Vagina (tissue), 2 donors: ENCODE measurements at places on chromosomes 3 and 15. TPM values are rescaled to one million over a fixed set of nuclear protein-coding genes. Genes with fewer than 3 reads are reported as not detected.

DNA sequence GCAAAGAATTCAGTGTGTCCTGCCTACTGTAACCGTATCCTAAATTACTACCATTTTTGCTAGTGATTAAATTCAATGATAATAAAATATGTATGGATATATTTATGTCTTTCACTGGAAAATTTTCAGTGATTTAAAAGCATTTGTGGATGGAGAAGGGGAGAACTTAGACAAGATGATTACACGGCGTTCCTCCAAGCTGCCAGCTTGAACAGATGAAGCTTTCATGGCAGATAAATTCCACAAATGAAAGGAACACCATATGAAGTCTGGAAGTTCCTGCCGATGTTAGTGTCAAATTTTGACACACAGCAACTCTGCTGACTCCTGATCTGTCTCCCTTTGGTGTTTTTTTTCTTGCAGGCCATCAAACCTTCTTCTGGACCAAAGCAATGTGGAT, 364.7 kb downstream of the EPHA3 start:
- H3K4me1 ChIP-seq: no peaks in the 10 kb centered on the region
- H3K4me3 ChIP-seq: no peak overlapping the region
- no peaks in the 10 kb centered on the region for H3K27me3 ChIP-seq
- no peak for DNase-seq
- H3K36me3 ChIP-seq: no peaks in the 10 kb centered on the region

DNA sequence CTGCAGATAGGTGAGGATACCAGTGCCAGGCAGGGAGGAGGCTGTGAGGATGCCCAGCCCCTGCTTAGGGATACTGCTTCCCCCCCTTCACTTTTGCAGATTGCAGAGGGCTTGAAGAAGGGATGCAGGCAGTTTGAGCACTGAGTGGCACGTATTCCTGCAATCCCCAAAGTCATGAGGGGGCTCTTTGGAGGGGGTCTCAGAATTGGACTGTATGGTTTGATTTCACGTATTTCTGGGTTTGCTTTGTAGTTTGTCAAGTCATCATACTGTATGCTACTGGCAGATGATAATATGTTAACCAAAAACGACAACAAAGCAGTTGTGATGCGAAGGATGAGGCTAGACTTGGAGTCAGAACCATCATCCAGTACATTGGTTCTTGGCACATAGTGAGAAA, 28.1 kb downstream of the CHST14 start:
- no peak overlapping the region for H3K27ac ChIP-seq
- H3K4me3 ChIP-seq: no peak overlapping the region
- no peaks in the 10 kb centered on the region for H3K36me3 ChIP-seq

- H3K27me3 ChIP-seq: no peaks in the 10 kb centered on the region
- H3K4me1 ChIP-seq: peaks cover 17% of the 10 kb centered on the region
- no peak overlapping the region for H3K27ac ChIP-seq
These were observed 22.2 kb downstream of the MELTF start for GRCh38 chr3:197007296-197007940.

DNA sequence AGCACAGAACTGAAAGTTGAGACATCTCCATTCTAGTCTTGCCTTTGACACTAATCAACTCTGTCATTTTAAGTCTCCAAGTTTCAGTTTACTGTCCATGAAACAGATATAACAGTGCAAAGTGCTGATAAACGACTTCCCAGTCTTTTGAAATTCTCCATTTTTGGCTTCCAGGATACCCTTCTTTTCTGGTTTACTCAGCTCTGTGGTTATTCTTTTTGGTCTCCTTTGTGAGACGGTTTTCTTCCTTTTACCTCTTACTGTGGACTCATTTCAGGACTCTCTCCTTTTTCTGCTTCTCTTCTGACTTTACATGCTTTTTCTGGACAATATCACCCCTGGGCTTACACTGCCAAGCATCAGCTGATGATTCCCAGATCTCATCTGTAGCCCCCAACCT, 18.9 kb downstream of the SST start:
- no peak for DNase-seq
- H3K27me3 ChIP-seq: no peaks in the 10 kb centered on the region
- H3K4me1 ChIP-seq: no peaks in the 10 kb centered on the region
- H3K4me3 ChIP-seq: no peak overlapping the region

GRCh38 chr15:83954506-83954905, 281.1 kb upstream of the GOLGA6L4 start:
- no peak overlapping the region for H3K4me3 ChIP-seq
- DNase-seq: no peak

DNA sequence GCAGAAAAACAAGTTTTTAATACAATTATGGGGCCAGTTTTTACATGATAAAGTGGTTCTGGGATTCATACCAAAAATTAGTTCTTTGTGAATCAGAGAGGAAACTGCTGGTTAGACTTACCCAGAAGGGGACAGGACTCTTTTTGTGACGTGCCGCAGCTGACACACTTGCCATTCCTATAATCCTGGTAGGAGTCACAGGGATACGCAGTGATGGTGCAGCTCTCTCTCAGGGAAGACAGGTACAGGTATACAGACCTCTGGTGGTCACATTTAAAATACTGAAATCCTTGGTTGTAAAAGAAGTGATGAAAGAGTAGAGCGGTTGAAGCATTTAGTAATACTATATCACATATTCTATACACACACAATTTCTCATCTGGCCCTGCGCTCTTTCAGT, 20.2 kb upstream of the TMEM41A start:
- no peaks in the 10 kb centered on the region for H3K4me1 ChIP-seq
- no peaks in the 10 kb centered on the region for H3K36me3 ChIP-seq
- H3K27me3 ChIP-seq: no peaks in the 10 kb centered on the region
- no peak overlapping the region for H3K4me3 ChIP-seq
- no peak for DNase-seq
- no peak overlapping the region for H3K27ac ChIP-seq

DNA sequence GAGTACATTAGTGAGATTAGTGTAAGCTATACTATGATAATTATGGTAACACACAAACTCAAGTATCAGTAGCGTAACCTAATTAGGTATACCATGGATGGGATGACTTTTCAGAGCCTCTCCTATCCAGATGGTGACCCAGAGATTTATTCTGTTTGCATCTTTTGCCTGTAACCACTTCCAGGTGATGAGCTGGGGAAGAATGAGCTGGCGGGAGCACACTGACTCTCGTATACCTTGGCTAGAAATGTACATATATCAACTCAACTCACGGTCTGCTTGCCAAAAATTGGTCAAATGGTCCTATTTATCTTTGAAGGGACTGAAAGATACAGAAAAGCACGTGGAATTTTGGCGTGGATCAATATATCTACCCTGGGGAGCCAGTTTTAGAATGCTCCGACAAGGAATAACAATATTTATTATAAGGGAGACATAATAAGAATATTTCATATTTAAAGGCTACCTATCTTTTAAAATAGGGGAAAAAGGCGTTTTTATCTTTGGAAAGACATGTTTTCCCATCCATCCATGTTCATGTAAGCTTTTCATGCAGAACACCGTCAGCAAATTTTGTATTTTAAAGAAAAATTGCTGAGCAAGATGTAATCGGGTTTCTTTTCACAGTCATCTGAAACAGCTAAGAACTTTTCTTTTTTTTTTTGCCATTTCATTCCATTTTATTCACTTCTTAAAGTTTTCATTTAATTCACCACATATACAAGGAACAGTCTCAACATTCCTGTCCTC, 502.6 kb upstream of the CBLB start:
- DNase-seq: no peak
- H3K4me3 ChIP-seq: no peak overlapping the region
- no peak overlapping the region for H3K27ac ChIP-seq
- H3K36me3 ChIP-seq: no peaks in the 10 kb centered on the region

- no peak overlapping the region for H3K4me3 ChIP-seq
- H3K27ac ChIP-seq: no peak overlapping the region
- H3K4me1 ChIP-seq: no peaks in the 10 kb centered on the region
These were observed 1.2 kb upstream of the RHO start for GRCh38 chr3:129527262-129527661.

DNA sequence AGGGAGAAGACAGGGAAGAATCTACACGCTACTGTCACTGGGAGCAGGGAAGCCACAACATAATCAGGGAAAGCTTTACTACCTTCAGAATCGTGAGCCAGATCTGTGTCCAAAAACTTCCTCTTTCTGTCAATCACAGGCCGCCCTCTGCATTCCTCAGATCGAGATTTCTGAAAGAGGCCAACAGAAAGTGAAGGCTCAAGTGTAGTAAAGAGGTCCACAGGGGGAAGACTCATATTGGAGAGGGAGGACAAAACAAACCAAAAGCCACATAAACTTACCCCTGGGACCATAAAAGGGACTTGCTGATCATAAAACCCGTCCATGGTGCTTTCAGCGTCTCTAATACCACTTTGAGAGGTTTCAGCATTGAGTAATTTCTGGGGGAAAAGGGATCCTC, 3.3 kb downstream of the ETV5 start:
- H3K27me3 ChIP-seq: no peaks in the 10 kb centered on the region
- H3K4me3 ChIP-seq: no peak overlapping the region
- H3K4me1 ChIP-seq: peaks cover 41% of the 10 kb centered on the region
- no peak for DNase-seq

DNA sequence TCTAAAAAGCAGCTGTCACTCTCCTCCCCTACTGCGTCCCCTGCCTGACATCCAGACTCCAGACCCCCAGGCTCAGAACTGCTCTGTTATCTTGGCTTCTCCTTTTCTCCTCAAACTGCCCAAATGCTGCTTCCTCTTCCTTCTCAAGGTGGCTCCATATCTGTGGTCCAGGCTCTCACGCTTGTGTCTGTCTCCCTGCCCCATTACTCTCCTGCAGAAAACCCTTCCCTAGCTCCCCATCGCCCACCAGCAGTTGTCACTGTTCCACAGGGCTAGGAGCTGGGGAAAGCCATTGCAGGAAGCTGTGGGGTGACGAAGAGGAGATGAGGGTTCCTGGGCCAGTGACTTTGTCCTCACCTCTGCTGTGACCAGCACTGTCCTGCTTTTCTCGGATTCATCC, 30.7 kb upstream of the CGNL1 start:
- H3K4me3 ChIP-seq: no peak overlapping the region
- H3K4me1 ChIP-seq: no peaks in the 10 kb centered on the region
- no peak overlapping the region for H3K27ac ChIP-seq
- H3K27me3 ChIP-seq: no peaks in the 10 kb centered on the region

DNA sequence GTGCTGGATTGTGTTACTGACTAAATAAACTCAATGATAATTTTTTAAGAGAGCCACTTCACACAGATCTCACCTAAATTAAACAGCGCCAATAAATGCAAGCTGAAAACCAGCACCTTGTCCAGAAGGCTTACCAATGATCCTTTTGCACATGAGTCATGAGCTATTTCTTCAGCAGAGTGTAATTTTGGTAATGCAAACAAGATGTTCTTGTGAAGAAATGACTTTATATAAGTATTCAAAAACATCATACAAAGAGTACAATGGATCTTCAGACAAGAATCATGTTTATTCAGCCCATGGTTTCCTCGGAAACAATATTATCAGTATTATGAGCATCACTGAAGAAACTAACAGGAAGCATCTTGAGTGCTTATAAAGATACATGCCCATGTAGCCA, 263.8 kb upstream of the UBE2E2 start:
- no peaks in the 10 kb centered on the region for H3K4me1 ChIP-seq
- no peaks in the 10 kb centered on the region for H3K36me3 ChIP-seq
- H3K27me3 ChIP-seq: no peaks in the 10 kb centered on the region
- DNase-seq: no peak

DNA sequence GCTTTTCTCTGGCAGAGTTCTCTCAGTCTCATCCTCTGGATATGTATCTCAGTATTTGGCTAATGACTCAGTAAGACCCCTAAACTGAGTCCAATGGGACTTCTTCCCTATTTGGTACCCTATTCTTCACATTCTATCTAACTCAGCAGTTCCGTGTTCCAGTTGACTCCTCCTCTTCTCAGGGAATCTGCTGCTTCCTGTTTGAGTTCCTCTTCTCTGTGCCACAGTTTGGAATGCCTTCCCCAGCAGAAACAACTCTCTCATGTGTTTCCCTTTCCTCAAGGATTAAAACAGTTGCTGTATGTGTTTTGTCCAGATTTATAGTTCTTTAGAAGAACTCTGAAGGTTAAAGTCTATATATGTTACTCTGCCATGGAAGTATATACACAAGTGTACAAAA, 344.0 kb upstream of the RARB start:
- no peak for DNase-seq
- no peaks in the 10 kb centered on the region for H3K36me3 ChIP-seq
- no peaks in the 10 kb centered on the region for H3K4me1 ChIP-seq
- no peak overlapping the region for H3K4me3 ChIP-seq

- no peak overlapping the region for H3K4me3 ChIP-seq
- no peaks in the 10 kb centered on the region for H3K4me1 ChIP-seq
- no peak overlapping the region for H3K27ac ChIP-seq
- no peaks in the 10 kb centered on the region for H3K27me3 ChIP-seq
- H3K36me3 ChIP-seq: no peaks in the 10 kb centered on the region
These were observed 31.5 kb downstream of the RTP1 start for GRCh38 chr3:187228740-187229139.

DNA sequence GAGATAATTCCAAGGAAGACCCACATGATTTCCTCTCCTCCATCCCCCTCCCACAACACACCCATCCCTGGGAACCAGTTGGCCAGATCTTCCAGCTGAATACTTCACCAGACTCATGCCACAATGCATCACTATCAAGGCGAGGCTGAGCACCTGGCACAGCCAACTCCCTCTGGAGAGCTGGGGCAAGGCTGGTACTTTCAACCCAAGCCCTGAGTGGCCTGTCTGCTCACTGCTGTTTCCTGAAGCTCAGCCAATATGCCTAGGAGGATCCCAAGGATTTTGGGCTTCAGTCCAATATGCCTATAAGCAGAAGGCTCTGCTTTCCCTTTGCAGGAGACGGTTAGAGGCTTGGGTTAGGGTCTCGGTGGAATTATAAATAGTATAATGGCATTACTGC, 90.9 kb upstream of the NEO1 start:
- H3K27me3 ChIP-seq: no peaks in the 10 kb centered on the region
- H3K4me3 ChIP-seq: no peak overlapping the region
- DNase-seq: no peak
- no peak overlapping the region for H3K27ac ChIP-seq
- no peaks in the 10 kb centered on the region for H3K4me1 ChIP-seq

- H3K36me3 ChIP-seq: no peaks in the 10 kb centered on the region
- H3K4me1 ChIP-seq: peaks cover 7% of the 10 kb centered on the region
- H3K27me3 ChIP-seq: no peaks in the 10 kb centered on the region
- DNase-seq: no peak
- H3K27ac ChIP-seq: no peak overlapping the region
- H3K4me3 ChIP-seq: no peak overlapping the region
These were observed 287.1 kb downstream of the NEK10 start for GRCh38 chr3:27081992-27082607.

- H3K36me3 ChIP-seq: no peaks in the 10 kb centered on the region
- no peaks in the 10 kb centered on the region for H3K27me3 ChIP-seq
- H3K4me3 ChIP-seq: no peak overlapping the region
- H3K27ac ChIP-seq: no peak overlapping the region
These were observed 17.8 kb downstream of the LMOD3 start for GRCh38 chr3:69104586-69104985.

Gene ZNF619
- total RNA-seq: 3.2 TPM

Gene UROC1
- total RNA-seq: not detected

Gene BAHD1
- total RNA-seq: 9.6 TPM

Gene TMEM207
- not detected for total RNA-seq

Gene EPHA3
- 24.1 TPM for total RNA-seq

Gene AP3B2
- total RNA-seq: 3.7 TPM

Gene GOLGA6D
- total RNA-seq: not detected

Gene PPIP5K1
- total RNA-seq: 46.4 TPM

Gene PAK2
- 41.3 TPM for total RNA-seq

Gene COL6A6
- not detected for total RNA-seq

Gene SIDT1
- total RNA-seq: 44.0 TPM

Gene RUBCN
- 48.6 TPM for total RNA-seq

Gene SYNPR
- not detected for total RNA-seq

Gene ZBED2
- 4.9 TPM for total RNA-seq

Gene CAV3
- total RNA-seq: not detected
